ENCODE measurements at places on chromosomes 2 and 18.

GRCh38 chr2:157746234-157746950 is 117.7 kb upstream of the ACVR1C start:
- no peak for DNase-seq

GRCh38 chr2:55441280-55441892 is 21.7 kb upstream of the CCDC88A start:
- no peak for DNase-seq

GRCh38 chr2:11680901-11681721 is 11.1 kb upstream of the NTSR2 start:
- no peak for DNase-seq

DNA sequence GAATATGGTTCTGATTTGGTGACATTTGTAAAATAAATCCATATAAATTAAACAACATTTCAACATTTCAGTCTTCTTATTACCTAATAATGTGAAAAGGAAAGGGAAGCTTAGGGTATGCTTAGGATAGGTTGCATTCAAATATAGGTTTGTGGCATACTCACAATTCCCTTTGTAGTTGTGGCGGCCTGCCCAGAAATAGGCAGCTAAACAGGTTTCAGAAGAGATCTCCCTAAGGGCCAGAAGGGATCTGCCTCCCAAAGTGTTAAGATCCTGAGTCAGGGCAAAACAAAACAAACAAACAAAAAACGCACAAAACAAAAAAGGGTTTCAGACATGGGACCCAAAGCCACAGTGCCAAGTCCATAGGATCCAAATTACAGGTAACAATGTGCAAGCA is 41.4 kb upstream of the TCF7L1 start:
- DNase-seq: no peak

DNA sequence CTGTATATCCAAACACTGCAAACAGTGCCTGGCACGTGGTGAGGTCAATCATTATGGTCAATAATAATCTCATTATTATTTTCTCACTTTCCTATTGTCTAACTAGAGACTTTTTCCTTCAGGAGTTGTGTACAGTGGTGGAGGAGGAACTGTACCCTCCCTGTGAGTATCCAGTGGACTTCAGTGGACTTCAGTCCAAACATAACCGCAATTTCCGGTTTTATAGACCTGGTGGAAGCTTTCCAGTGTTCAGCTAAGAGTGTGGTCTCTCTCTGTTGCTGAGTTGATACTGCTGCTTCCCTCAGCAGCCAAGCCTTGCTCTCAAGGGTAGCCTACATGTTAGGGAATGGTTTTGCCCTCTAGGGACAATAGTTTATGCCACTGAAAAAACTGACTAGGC is 447.1 kb downstream of the TMEM182 start:
- no peak for DNase-seq

DNA sequence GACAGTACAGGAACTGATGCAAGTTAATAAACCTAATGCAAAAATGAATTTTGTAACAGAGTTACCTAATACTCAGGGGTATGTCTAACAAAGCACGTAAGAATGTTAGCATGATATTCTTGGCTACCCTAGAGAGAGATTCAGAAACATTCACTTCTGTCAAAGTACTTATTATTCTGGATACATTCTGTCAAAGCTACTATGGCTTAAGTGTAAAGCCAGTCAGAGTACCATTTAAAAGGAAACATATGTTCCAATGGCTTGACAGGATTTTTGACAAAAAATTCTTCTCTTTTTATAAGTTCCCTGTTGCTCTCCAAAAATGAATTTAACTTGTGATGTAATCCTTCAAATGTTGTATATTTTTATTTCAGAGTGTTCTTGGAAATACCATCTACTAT is 85.5 kb downstream of the PIGN start:
- no peak for DNase-seq

DNA sequence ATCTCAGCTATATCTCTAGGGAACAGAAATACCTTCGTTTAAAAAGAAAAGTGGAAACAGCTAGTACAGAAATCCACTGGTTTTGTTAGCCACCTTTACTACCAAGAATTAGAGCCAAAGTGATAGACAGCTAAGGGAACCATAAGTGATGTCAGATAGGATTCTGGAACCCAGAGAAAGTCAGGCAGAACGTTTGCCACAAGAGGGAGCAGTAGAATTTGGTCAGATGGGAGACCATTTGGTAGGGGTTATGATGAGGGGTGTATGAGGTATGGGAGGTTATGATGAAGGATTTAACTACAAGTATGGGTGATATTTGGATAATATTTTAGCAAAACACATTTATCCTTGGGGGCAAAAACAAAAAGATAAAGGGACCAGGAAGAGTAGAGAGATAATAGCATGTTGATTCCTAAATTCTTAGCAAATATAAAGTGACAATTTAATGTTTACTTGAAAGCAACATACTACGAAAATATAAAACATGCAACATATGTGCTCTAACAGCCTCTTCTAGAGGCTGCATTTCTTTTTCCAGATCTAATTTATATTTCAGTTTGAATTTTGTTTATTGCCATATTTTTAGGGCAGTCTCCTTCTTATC is 3.3 kb downstream of the SLC8A1 start:
- peak; percentile 82 for DNase-seq

DNA sequence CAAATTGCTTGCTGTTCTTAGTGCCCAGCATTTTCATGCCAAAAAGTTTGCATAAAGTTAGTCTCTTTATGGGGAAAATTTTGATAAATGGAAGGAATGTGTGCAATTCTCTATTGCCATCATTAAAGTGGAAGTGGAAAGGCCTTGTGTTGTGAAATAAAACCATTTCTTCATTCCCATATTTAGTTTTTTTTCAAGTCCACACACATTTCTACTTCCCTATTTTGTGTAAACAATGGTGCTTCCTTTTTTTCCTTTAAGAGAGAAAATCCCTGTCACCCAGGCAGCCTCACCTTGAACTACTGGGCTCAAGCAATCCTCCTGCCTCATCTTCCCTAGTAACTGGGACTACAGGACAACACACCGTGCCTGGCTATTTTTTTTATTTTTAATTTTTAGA is 42.3 kb upstream of the NCOA1 start:
- no peak for DNase-seq

- no peak for DNase-seq
Observed at GRCh38 chr2:199428291-199428690, 29.4 kb downstream of the SATB2 start.

DNA sequence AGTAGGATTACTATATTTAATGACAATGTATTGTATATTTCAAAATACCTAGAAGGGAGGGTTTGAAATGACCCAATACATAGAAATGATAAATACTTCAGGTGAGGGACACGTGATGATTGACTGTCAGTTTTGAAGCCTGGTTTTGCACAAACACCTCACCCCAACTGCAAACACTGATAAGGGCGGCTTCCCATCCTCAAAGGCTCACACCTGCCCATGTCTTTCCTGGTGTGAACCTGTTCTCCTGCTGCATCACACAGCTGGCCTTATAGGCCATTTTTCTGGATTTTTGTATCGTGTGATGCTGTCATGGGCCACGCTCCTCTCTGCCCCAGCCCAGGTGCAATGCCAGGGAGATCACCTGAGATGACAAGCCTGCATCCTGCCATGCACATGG is 166.5 kb upstream of the NCK2 start:
- no peak for DNase-seq

DNA sequence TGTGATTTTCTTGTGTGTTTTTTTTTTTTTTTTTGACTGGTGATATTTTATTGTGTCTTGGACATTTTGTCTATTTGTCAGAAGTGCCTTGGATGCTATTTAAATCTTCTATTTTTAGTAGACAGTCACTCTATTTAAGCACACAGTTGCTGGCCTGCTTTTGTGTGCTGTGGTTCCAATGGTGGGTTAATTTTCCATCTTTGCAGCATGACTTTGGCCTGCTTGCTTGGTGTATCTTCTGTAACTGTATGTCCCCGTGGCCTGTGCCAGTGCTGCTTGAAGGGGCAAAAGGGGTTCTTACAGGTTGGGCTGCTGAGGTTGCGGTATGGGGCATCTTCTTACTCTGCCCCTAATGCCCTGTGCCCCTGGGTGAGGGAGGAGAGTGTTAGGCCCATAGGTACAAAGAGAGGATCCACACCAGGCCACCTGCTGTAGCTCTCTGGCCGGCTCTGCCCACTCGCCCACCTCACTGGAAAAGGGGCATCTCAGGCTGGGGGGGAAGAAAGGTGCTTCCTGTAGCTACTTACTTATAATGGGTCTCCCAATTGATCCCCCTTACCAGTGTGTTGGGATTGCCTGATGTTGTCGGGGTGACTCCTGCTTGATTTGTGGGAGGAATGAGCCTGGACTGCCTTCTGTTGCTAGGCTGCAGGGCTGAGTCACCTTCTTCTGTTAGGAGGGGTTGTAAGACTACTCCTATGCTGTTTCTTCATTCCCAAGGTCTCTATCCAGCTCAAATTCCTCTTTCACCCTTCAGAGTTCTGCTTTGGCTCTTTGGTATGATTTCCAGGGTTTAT is 490.0 kb upstream of the HS6ST1 start:
- DNase-seq: no peak

- no peak for DNase-seq
Observed at GRCh38 chr2:173101687-173102086, 26.0 kb downstream of the MAP3K20 start.

- no peak for DNase-seq
Observed at GRCh38 chr2:217444932-217445331, 557.9 kb downstream of the TNS1 start.

DNA sequence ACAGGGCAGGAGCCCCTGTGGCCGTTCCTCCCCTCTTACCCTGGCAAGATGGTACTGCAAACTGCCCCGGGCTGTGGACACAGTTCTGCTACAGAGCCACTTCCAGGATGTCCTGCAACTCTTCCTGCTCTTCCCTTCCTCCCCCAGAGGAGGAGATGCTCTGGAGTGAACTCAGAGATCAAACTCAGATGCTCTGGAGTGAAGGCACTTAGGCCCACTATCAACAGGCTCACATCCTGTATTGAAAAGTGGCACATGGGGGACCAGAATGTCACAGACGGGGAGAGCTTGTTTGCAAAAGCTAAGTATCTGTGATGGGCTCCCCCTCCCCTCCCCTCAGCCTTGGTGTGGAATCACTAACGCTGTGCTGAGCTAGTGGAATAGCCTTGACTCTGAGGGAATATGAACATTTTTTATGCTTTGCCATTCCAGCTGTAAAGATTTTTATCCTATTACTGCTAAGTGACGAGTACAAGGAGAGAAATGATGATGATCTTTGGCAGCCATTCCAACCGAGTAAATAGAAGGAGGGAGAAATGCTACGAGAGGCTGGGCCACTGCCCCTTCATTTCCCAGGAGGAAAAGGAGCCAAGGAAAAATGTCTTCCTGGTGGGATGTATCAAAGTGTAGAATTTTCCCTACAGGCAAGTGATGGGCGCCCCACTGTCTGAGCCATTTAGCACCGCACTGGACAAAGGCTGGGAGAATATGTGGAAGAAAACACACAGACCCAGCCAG is 152.6 kb downstream of the GALNT14 start:
- DNase-seq: no peak

DNA sequence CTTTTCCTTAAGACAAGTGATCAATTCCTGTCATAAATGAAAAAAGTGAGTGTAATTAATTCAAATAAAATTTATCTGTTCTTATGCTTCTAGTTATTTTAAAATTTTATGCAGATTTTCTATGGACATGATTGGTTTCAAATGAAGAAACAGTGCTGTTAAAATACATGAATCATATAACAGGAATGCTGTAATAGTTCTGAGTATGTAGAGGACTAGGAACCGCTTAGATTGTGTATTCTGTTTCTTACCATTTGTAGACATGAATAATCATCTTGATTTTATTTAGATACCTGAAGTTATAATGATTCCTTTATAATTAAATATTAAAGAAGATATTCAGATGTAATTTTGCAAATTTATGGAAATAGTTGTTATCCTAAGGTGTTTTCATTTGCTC is 3.5 kb downstream of the ACTR2 start:
- no peak for DNase-seq

DNA sequence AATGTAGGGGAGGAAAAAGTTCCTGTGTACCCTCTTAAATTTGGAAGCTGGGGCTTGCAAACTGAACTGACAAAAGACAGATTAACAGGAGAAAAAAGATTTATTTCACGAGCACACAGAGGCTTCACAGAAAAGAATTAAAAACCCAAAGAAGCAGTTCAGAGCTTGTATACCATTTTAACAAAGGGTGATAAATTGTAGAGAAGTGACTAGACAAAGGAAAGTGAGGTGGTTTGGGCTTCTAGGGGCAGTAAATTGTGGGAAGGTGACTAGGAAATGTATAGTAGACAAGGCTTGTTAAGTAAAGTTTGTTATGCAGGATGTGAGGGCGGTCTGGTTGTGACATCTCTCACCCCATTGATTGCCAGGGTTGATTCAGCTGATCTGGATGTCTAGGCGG is 53.5 kb upstream of the ZDBF2 start:
- DNase-seq: no peak

GRCh38 chr2:65103013-65103715 is 26.7 kb downstream of the RAB1A start:
- DNase-seq: peak; percentile 27

DNA sequence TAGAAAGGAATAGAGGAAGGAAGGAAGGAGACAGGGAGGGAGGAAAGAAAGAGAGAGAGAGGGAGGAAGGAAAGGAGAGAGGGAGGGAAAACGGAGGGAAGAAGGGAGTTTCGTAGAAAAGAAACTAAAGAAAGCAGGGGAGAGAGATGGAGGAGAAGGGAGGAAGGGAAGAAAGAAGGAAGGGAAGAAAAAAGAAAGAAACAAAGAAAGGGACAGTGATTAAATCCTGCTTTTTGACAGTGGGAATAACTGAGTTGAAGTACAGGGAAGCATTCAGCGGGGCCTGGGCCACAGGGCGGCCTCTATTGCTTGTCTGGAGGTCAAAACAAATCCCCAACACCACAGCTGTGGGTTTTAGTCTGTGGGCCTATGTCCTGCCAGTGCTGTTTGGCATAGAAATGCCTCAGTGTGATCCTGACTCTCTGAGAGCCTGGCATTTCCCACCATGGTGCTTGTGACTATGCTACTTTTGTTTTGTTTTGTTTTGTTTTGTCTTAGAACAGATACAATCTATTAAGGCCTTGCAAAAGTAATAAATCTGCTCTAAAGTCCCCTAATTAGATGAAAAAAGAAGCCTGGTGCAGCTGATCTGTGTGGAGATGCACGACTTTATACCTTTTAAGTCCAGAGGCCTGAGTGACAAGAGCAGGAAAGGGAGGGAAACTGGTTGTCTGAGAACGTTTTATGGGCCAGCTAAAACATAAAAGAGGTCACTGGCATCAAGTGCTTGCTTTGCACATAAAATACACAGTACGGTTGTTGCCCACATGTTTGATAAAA is 40.0 kb downstream of the IL1RL2 start:
- no peak for DNase-seq

All from NCI-H524 (cell line).